ENCODE measurements at places on chromosomes 12 and 14. TPM values are rescaled to one million over a fixed set of nuclear protein-coding genes. Genes with fewer than 3 reads are reported as not detected.
A peak's percentile ranks its signal among the peaks of the same experiment; 100 is the strongest.

NOS1 gene
- 0.03 TPM for polyA plus RNA-seq

DNA sequence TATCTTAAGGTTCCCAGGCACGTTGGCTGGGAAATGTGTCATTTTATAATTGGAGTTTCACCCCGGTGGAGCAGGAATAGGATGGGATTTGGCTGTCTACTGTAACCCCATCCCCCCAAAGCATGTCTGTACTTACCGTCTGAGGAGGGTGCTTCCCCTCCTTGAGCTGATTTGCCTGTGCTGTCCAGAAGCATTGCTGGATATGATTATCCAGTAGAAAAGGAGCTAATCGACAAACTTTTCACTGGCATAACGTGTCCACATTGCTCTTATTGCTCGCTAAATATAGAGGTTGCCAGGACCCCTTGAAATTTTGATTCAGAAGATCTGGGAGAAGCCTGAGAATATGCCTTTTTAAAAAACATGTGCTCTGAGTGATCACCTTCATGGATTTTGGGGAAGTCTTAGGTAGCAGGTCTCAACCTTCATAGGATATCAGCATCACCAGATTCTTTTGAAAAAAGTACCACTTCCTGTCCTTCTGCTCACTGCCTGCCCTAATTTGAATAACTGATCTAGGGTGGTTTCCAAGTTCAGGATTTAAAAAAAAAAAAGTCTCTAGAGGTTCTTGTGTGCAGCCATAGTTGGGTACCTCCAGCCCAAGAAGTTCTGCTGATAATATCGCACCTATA, 80.4 kb upstream of the KCNA1 start:
- no peak for DNase-seq

FSCB gene
- polyA plus RNA-seq, result not detected

DNA sequence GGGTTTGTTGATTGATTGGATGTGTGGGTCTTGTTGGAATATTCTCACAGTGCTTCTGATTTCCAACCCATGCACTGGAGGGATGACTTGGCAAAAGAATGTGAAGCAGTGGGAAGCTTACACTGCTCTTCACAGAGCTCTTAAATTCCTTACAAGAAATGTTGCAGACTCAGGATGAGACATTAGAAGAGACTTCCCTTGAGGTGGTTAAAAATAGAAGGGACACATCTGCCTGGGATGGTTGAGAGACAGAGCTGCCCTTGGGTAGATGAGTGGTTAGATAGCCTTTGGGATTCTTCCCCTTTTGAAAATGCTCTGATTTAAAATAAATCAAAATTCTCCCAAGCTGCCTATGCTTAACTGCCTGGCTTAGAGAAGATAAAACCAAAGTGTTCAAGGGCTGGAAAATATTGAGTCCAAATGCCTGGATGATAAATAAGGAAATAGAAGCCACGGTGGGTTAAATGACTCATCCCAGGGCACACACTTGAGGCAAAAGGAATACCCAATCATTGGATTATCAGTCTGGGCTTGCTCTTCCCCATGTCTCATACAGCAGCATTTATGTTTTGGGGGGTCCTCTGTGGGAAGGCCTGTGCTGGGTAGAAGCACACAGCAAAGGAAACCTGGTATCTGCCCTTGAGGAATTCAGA, 264.3 kb downstream of the AKAP6 start:
- DNase-seq, result no peak

DNA sequence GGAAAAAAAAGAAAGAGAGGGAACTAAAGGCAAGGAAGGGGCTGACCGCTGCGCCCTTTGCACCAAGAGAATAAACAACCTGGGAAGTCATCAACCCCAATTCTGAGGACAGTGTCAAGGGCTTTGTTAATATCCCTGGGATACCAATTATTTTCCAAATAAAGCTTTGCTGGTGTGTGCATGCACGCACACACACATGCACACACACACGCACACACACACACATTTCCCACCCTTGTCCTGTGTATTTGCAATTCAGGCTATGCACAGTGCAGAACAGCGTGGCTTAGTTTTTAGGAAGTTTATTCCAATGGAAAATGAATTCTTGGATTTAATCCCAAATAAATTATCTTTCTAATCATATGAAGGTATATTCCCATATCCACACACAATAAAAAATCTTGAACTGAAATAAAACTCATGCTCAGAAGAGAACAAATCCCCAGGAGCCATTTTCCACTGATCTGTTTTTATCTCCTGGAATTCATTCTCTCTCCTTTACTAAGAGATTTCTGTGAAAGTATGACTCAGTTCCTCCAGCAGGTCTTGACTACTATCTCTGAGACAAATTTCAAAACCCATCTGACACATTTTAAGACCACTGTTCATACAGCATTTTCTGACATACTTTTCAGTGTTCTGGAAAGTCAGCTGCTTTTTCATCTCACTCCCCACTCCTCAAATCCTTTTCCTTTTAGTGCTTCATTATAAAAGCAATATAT, 334.4 kb upstream of the ATP2B1 start:
- DNase-seq, result no peak

- DNase-seq, result no peak
Measured at GRCh38 chr12:107402041-107403022, 283.3 kb upstream of the PWP1 start.

DHRS4 gene
- polyA plus RNA-seq, result 59.9 TPM

CPNE6 gene
- not detected for polyA plus RNA-seq

- DNase-seq, result peak; percentile 52
Measured at GRCh38 chr12:64459394-64459891, 7.5 kb downstream of the TBK1 start.

DNA sequence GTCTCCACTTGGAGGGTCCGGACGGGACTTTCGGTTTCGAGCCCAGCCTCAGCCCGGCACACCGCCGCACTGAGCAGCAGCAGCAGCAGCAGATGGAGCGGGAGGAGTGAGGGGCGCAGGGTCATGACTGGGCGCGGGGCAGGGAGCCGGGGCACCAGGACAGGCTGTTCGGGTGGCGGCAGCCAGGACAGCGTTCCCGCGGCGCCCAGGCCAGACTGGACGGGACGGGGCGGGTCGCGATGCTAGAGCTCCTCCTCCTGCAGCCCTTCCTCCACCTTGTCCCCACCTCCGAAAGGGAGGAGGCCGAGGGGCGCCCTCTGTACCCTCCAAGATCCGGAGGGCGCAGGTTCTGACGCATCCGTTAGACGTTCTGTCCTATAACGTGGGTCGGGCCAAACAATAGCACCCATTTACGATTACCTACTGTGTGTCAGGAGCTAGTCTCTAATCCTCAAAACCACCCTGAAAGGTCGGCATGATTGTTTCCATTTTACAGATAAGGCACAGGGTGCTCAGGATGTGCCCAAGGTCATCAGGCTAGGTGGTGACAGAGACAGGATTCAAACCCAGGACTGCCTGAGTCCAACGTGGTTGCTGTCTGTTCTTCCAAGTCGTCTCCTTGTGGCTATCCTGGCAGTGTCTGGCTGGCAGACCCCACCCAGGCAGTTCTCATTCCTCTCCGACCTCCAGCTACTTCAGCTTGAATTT, at the start of gene FKBP11:
Gene FKBP11, minus strand, starts transcription at position 189 of the 708 bp plus-strand sequence. Its CDS starts 64 bp downstream, at position 125.
- DNase-seq, result peak; percentile 92

GRCh38 chr12:107492393-107493134, 193.0 kb upstream of the PWP1 start:
- DNase-seq, result no peak

DNA sequence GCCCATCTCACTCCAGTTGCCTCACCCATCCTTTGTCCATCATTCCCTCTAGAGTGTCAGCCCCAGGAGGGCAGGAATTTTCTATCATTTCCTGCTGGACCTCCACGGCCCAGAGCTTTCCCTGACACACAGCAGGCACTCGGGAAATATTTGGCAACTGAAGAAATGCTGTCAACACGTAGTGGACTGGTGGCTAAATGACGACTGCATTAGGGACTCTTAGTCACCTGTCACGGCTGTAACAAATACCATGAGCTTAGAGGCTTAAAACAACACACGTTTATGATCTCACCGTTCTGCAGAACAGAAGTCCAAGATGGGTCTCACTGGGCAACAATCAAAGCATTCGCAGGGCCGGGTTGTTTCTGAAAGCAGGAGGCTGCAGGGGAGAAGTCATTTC, 91.3 kb downstream of the PHETA1 start:
- no peak for DNase-seq

CMA1 gene
- polyA plus RNA-seq, result not detected

DNA sequence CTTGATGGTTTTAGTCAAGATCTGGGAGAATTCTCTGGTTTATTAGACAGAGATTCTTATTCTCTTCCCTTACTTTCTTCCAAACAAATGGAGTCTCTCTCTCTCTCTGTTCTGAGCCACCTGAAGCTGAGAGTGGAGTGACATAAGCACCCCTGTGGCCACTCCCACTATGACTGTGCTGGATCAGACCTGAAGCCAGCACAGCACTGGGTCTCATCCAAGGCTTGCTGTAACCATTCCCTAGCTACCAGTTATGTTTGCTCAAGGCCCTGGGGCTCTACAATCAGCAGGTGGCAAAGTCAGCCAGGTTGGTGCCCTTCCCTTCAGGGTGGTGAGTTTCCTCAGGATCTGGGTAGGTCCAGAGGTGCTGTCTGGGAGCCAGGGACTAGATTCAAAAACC, 568.5 kb downstream of the AACS start:
- no peak for DNase-seq

DNA sequence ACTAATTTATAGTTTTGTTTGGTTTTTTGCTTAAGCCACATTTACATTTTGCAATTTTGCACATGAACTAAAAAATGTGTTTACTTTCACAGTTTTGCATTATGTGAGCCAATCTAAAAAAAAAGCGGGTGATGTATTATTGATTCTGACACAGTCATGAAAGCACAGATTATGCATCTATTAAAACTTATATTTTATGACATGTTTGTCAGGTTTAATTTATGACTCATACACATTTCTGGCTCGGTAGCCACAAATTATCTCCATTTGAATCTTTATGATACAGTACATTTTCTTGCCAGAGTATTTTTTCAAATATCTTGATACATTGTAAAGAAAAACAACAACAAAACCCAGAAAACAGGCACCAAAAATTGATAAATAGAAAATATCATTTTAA, 280.4 kb upstream of the GRIP1 start:
- DNase-seq, result no peak

- DNase-seq, result peak; percentile 85
Measured at GRCh38 chr12:104720339-104721038, 237.6 kb downstream of the SLC41A2 start.

PZP gene
- 0.70 TPM for polyA plus RNA-seq

GRCh38 chr14:33554988-33555387, 395.9 kb downstream of the EGLN3 start:
- DNase-seq, result no peak

GRCh38 chr12:113778432-113779132, 187.5 kb downstream of the RBM19 start:
- DNase-seq, result no peak

OASL gene
- 2.9 TPM for polyA plus RNA-seq

DNA sequence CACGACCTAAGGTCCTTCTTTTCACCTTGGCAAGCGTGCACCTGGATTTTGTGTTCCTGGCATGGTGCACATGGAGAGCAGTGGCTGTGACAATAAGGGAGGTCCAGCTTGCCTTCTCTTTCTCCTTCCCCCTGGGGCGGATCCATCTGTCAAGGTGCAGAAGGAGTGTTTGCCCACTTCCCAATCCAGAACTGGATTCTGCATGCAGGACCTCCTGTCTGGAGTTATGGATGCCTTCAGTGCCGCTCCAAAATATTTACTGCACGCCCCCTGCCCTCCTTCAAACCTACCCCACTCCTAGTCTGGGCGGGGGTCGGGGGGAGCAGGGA, 192.7 kb downstream of the DPF3 start:
- no peak for DNase-seq

NGB gene
- polyA plus RNA-seq, result not detected

CCDC38 gene
- polyA plus RNA-seq, result 0.65 TPM

CAPZA3 gene
- polyA plus RNA-seq, result not detected

- no peak for DNase-seq
Measured at GRCh38 chr14:53043027-53043581, 92.3 kb upstream of the FERMT2 start.

DNA sequence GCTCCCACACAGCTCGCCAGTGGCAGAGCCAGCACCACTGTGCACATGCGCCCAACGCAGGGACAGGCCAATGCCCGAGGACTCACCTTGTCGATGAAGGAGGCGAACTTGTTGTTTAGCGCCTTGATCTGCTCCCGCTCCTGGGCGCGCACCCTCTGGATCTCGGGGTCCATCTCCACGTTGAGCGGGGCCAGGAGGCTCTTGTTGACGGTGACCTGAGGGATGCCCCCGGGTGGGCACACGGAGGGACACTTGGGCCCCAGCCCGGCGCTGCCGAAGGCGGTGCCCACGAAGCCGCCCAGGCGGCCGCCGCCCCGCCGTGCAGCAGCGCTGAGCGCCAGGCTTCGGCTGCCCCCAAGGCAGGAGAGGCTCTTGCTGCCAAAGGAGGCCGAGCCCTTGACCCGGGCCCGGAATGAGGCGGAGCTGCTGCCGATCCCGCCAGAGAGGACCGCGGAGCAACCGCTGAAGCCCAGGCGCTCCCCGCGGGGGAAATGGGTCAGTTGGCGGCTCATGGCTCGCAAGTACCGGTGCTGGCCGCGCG, at the start of gene KRT72:
Gene KRT72, minus strand, starts transcription at position 523 of the 541 bp plus-strand sequence. Its CDS starts 11 bp downstream, at position 512.
- DNase-seq, result no peak

SRRM4 gene
- under 0.01 TPM for polyA plus RNA-seq

- no peak for DNase-seq
Measured at GRCh38 chr12:95484524-95484923, 10.6 kb downstream of the METAP2 start.

GRCh38 chr14:61130512-61131260, 149.6 kb downstream of the SLC38A6 start:
- no peak for DNase-seq

DNA sequence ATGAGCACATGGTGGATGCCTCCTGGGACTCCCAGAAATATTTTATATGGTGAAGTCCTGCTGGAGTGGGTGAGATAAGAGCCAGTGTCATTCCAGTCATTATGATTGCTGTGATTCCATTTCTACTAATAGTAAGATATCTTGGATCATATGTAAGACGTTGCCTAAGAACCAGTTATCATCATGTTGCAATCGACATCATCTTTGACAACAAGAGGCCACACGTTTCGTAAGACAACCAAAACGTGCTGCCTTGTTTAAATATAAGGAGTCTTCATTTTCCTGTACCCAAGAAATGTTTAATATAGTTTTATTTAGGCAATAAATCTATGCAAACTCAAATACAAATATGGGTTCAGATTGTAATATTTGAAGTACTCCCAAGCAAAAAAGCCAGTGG, 58.4 kb downstream of the SPTSSA start:
- no peak for DNase-seq

COX8C gene
- polyA plus RNA-seq, result not detected

- no peak for DNase-seq
Measured at GRCh38 chr12:19278407-19278806, 148.9 kb downstream of the PLEKHA5 start.

- DNase-seq, result no peak
Measured at GRCh38 chr12:127925971-127926370, 341.0 kb upstream of the TMEM132C start.

CELA1 gene
- polyA plus RNA-seq, result not detected

DNA sequence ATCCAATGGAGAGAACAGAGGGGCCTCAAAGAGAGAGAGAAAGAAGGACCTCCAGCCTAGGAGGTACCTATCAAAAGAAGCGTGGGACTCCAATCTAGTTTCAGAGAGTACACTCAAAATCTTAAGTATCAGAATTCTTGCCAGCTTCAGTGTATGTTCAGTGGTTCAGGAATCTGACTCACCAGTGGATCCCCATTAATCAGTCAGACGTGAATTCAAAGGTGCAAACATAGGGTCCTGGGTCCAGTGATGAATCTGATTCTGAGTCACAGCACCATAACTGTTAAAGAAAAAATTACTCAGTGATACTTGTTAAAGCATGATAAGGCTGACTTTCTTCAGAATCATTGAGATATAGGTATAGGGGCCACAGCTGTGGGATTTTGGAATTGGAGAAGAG, 33.2 kb downstream of the ETNK1 start:
- DNase-seq, result no peak

Data from spleen (tissue), 13 donors.